Pancreas (tissue), 10 donors: ENCODE measurements at places on chromosomes 5 and 9. TPM values are rescaled to one million over a fixed set of nuclear protein-coding genes. Genes with fewer than 3 reads are reported as not detected.
A peak's percentile ranks its signal among the peaks of the same experiment; 100 is the strongest.

- no peak overlapping the region for H3K4me3 ChIP-seq
- DNase-seq = peak; percentile 93
- H3K27me3 ChIP-seq = no peaks in the 10 kb centered on the region
- no peaks in the 10 kb centered on the region for H3K4me1 ChIP-seq
Observed at GRCh38 chr5:134577796-134578577, 52.5 kb downstream of the JADE2 start.

GRCh38 chr5:126536874-126537273, 58.1 kb downstream of the ALDH7A1 start:
- H3K4me1 ChIP-seq = no peaks in the 10 kb centered on the region
- H3K4me3 ChIP-seq = no peak overlapping the region
- H3K27ac ChIP-seq = no peak overlapping the region
- no peaks in the 10 kb centered on the region for H3K27me3 ChIP-seq

DNA sequence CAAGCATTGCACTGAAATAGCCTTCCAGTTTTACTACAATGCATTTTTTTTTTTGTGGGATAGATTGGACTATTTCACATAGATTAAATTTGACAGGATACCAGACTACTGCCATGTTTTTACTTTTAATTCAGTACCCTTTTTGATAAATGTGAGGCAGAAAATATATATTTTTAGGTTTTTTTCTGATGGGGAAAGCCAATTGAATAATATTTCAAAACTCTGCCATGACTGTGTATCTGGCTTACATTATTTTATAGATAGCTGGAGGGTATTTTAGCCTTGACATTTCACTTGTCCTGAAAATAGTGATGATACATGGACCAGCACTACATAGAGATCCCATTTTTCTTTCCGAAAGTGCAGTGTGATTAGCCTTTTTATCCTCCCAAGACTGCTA, 133.5 kb upstream of the PRR16 start:
- no peak for DNase-seq
- H3K27ac ChIP-seq = no peak overlapping the region
- no peaks in the 10 kb centered on the region for H3K36me3 ChIP-seq
- no peaks in the 10 kb centered on the region for H3K27me3 ChIP-seq

DNA sequence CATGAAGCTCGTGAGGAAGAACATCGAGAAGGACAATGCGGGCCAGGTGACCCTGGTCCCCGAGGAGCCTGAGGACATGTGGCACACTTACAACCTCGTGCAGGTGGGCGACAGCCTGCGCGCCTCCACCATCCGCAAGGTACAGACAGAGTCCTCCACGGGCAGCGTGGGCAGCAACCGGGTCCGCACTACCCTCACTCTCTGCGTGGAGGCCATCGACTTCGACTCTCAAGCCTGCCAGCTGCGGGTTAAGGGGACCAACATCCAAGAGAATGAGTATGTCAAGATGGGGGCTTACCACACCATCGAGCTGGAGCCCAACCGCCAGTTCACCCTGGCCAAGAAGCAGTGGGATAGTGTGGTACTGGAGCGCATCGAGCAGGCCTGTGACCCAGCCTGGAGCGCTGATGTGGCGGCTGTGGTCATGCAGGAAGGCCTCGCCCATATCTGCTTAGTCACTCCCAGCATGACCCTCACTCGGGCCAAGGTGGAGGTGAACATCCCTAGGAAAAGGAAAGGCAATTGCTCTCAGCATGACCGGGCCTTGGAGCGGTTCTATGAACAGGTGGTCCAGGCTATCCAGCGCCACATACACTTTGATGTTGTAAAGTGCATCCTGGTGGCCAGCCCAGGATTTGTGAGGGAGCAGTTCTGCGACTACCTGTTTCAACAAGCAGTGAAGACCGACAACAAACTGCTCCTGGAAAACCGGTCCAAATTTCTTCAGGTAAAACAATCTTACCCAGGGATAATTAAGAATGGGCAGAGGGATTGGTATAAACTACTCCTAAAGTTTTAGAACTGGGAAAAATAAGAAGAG, 12.9 kb downstream of the ITGA1 start:
- H3K27ac ChIP-seq = peak overlapping the region; percentile 87
- peaks cover 8% of the 10 kb centered on the region for H3K4me1 ChIP-seq

Gene CYSRT1
- polyA plus RNA-seq = 0.87 TPM

DNA sequence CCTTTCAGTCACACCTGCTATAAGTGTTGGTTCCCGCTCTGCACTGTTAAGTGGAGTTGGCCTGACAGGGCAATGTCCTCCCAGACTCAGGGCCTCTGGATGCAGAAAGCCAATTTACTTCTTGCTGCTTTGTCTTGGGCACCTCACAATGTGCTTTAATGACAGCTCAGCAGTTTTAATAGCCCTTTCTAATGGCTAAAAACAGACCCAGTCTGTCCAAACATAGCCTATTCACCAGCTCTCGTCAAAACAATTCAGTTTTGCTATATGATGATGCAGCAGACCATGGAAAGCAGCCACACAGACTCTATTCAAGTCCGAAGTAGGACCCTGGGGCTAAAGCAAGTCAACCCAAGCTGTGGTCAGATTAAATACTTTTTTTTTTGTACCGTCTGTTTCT, 529.1 kb upstream of the SEMA6A start:
- no peak overlapping the region for H3K4me3 ChIP-seq
- no peak for DNase-seq
- no peak overlapping the region for H3K27ac ChIP-seq
- H3K4me1 ChIP-seq = no peaks in the 10 kb centered on the region

Gene SOX30
- not detected for polyA plus RNA-seq

Gene PRR16
- polyA plus RNA-seq = 0.75 TPM

Gene CDKN2B
- 1.3 TPM for polyA plus RNA-seq

DNA sequence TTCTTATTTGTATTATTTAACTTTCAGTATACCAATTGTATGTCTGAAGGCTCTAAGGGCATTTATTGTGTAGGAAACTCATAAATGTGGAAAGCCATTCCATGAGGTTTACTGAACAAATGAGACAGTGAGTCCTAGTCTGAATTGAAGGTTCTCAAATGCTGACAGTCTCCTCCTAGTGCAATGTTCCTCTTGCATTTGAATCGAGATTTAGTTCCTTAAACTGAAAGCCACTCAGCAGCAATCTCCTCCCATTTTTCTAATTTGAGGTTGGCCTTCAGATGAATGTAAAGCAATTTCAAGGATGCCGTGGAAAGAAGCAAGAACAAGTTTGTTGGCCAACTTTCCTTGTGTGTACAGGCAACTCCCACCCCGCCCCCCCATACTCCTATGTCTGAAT, 493.2 kb upstream of the KLF4 start:
- H3K4me1 ChIP-seq = no peaks in the 10 kb centered on the region
- no peaks in the 10 kb centered on the region for H3K36me3 ChIP-seq
- no peak for DNase-seq
- H3K27me3 ChIP-seq = no peaks in the 10 kb centered on the region

GRCh38 chr5:179135006-179135405, 74.8 kb downstream of the ZNF354C start:
- H3K4me1 ChIP-seq = no peaks in the 10 kb centered on the region
- no peaks in the 10 kb centered on the region for H3K27me3 ChIP-seq
- no peaks in the 10 kb centered on the region for H3K36me3 ChIP-seq
- H3K4me3 ChIP-seq = no peak overlapping the region
- DNase-seq = peak; percentile 48

- no peak overlapping the region for H3K27ac ChIP-seq
- no peaks in the 10 kb centered on the region for H3K27me3 ChIP-seq
- H3K4me3 ChIP-seq = no peak overlapping the region
- DNase-seq = no peak
Observed at GRCh38 chr5:123207852-123208251, 118.8 kb downstream of the PRDM6 start.

DNA sequence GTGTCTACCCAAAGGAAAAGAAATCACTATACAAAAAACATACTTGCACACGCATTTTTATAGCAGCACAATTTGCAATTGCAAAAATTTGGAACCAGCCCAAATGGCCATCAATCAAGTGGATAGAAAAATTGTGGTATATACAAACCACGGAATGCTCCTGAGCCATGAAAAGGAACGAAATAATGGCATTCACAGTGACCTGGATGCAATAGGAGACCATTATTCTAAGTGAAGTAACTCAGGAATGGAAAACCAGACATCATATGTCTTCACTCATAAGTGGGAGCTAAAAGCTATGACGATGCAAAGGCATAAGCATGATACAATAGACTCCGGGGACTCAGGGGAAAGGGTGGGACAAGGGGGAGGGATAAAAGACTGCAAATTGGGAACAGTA, 78.4 kb downstream of the ENC1 start:
- no peaks in the 10 kb centered on the region for H3K36me3 ChIP-seq
- H3K4me3 ChIP-seq = no peak overlapping the region
- H3K27me3 ChIP-seq = no peaks in the 10 kb centered on the region

GRCh38 chr5:105836268-105836667, 1834.5 kb downstream of the EFNA5 start:
- H3K27ac ChIP-seq = no peak overlapping the region
- H3K36me3 ChIP-seq = no peaks in the 10 kb centered on the region
- H3K4me1 ChIP-seq = no peaks in the 10 kb centered on the region

- DNase-seq = no peak
- no peak overlapping the region for H3K27ac ChIP-seq
- H3K27me3 ChIP-seq = no peaks in the 10 kb centered on the region
Observed at GRCh38 chr5:174945853-174946252, 221.5 kb downstream of the MSX2 start.

Gene ADGRD2
- polyA plus RNA-seq = not detected

Gene SPATA31E1
- polyA plus RNA-seq = not detected

GRCh38 chr5:148290271-148291195, 21.7 kb upstream of the SPINK7 start:
- no peaks in the 10 kb centered on the region for H3K36me3 ChIP-seq

- no peaks in the 10 kb centered on the region for H3K27me3 ChIP-seq
- no peaks in the 10 kb centered on the region for H3K36me3 ChIP-seq
- no peaks in the 10 kb centered on the region for H3K4me1 ChIP-seq
Observed at GRCh38 chr9:116546711-116547581, 140.2 kb upstream of the TRIM32 start.

DNA sequence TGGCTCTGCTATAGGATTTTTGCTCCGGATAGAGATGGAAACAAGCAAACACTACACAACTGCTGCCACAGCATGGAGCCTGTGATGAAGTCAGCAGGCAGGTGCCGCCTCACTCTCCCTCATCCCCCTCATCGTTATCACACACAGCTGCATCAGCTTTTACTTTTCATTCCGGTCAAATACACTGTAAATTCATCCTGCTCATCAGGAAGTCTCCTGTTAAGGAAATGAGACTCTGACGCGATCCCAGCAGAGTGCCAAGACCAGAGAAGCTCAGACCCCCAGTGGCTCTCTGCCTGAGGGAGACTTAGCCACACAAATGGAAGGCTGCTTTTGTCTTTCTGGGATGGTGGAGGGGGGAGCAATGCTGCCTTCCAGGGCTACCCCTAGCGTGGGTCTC, 270.2 kb downstream of the ELAVL2 start:
- no peaks in the 10 kb centered on the region for H3K4me1 ChIP-seq
- H3K27me3 ChIP-seq = no peaks in the 10 kb centered on the region
- no peak for DNase-seq

Gene GNA14
- 1.3 TPM for polyA plus RNA-seq

Gene GPR150
- 2.1 TPM for polyA plus RNA-seq

DNA sequence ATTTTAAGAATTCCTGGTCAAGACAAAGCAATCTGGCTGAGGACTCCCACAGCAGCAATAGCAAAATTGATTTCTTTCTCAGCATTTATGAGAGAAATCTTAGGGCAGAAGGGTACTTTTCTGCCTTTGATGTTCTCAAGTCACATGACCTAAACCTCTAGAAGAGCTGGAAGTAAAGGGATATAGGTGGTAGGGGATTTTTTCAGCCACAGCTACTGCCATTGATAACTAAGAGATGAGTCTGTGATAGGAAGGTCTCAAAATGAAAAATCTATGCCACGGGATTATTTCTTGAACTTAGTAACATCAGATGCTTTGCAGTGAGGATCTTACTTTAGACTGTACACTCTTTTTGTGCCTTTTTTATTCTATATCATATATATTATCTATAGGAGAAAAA, 35.6 kb downstream of the IL6ST start:
- no peak overlapping the region for H3K27ac ChIP-seq
- no peak overlapping the region for H3K4me3 ChIP-seq
- H3K27me3 ChIP-seq = no peaks in the 10 kb centered on the region
- H3K4me1 ChIP-seq = no peaks in the 10 kb centered on the region

- H3K36me3 ChIP-seq = no peaks in the 10 kb centered on the region
- H3K27me3 ChIP-seq = no peaks in the 10 kb centered on the region
- no peaks in the 10 kb centered on the region for H3K4me1 ChIP-seq
- H3K4me3 ChIP-seq = no peak overlapping the region
- H3K27ac ChIP-seq = no peak overlapping the region
Observed at GRCh38 chr5:142749321-142749720, 20.9 kb upstream of the ARHGAP26 start.

Gene TMEM8B
- polyA plus RNA-seq = 11.1 TPM

Gene STK32A
- 1.7 TPM for polyA plus RNA-seq

Gene TAF11L5
- not detected for polyA plus RNA-seq

DNA sequence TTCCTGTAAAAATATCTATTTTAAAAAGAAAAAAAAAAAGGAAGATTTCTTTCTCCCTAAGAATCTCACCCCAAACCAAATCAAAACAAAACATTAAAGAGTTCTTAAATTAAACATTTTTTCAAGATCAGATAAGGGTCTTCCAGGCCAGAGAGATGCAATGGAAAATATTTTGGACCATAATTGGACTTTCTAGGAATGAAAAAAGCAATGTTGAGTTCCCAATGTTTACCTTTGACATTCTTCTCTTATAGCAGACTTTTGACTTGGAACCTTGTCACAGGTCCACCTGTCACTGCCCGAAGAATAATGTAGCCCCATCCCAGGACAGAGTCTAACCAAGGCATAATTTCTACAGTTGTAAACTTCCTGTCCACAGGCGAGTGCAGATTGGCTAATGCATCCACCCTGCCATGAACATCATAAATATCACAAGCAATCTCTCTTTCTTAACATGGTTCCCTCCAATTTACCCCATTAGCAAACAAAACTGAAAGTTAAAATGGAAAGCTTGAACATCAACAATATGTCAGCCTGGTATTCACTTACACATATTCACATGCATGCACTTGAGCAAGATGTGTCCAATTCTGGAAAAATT, 121.7 kb upstream of the ZNF366 start:
- no peak overlapping the region for H3K27ac ChIP-seq

GRCh38 chr5:178143901-178144300, 9.8 kb downstream of the NHP2 start:
- no peak overlapping the region for H3K27ac ChIP-seq
- no peaks in the 10 kb centered on the region for H3K4me1 ChIP-seq
- H3K36me3 ChIP-seq = no peaks in the 10 kb centered on the region
- DNase-seq = no peak

Gene GABRA6
- not detected for polyA plus RNA-seq
